ENCODE measurements at places on chromosomes 2 and 18.

- DNase-seq, result no peak
Observed at GRCh38 chr2:96819128-96819875, 3.2 kb downstream of the CNNM3 start.

- DNase-seq, result no peak
Observed at GRCh38 chr2:191601060-191601459, 76.9 kb upstream of the NABP1 start.

DNA sequence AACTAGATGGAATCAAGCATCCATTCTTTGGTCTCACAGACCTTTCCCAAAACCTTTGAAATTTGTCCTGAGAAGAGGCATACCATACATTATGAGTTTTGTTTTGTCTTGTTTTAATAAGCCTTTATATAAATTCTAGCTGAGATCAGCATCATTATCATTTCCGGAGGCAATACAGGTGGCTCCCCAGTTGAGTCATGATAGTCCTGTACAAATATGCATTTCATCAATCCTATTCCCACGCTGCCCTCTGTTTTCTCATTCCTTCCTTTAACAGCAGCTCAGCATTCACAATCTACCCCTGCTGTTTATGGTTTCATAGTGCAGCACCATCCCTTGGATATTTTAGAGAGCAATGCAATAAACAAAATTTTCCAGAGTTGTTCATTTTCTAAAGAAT lies 216.7 kb downstream of the TXNL1 start:
- no peak for DNase-seq

DNA sequence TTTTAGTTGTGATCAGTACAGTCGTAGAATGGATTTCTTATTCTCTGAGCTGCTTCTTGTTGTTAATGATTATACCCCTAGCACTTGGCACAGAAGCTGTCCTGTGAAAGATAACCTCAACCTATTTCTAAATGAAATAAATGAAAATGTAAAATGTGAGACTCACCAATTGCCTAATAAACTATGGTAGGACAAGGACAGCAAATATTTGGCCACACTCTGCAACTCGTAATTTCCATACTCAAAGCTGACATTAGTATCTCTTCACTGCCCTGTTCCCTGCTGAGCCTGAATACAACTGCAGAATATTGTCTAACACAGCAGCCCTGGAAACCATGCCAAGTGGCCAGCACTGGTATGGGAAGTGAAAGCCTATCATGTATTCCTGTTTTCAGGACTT lies 34.5 kb downstream of the TMEM182 start:
- DNase-seq, result no peak

DNA sequence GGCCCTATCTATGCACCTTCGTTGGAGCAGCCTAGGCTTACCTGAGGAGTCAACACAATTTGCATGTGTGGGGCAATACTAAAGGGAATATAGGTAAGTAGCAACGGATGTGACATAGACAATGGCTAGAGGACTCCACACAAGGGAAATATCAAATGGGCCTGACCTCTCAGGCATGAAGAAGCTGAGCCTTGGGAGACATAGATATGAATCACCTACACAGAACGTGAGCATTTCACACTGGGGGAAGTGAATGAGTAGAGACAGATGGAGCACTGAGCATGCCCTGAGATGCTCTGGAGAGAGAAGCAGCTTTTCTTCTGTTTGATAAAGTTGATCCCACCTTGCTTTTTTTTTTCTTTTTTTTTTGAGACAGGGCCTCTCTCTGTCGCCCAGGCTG lies 97.9 kb downstream of the ATL2 start:
- DNase-seq, result no peak

DNA sequence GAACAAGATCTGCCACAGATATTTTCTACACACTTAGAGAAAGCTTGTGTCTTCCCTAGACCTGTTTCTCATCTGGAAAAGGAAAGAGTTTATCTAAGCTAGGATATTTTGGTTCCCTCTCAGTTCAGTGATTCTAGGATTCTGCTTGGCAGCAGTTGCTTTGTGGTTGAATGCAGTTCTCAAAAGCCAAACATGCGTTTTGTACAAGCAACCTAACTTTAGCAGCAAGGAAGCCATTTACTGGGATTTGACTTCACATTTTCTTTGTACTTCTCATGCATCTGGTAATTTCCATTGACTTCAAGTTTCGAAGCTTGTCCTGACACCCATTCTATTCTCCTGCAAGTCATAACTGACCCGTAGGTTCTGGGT lies 33.3 kb downstream of the VSNL1 start:
- DNase-seq, result no peak

DNA sequence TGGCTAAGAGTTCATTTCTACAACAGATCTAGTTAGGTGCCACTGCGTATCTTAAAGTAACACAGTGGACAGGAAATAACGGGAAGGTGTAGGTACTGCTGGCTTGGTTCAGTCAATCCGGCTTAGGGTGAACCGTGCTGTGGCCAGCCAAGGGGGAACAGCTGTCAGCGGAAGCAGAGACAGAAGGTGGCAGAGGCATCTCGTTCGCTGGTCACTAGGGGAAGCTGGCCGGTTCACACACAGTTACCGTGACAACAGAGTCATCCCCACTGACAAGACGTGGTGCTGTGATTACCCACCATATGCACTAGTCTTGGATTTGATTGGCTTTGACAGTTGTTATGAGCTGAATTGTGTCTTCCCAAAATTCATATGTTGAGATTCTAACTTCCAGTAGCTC lies 58.8 kb upstream of the HDAC4 start:
- DNase-seq, result no peak

DNA sequence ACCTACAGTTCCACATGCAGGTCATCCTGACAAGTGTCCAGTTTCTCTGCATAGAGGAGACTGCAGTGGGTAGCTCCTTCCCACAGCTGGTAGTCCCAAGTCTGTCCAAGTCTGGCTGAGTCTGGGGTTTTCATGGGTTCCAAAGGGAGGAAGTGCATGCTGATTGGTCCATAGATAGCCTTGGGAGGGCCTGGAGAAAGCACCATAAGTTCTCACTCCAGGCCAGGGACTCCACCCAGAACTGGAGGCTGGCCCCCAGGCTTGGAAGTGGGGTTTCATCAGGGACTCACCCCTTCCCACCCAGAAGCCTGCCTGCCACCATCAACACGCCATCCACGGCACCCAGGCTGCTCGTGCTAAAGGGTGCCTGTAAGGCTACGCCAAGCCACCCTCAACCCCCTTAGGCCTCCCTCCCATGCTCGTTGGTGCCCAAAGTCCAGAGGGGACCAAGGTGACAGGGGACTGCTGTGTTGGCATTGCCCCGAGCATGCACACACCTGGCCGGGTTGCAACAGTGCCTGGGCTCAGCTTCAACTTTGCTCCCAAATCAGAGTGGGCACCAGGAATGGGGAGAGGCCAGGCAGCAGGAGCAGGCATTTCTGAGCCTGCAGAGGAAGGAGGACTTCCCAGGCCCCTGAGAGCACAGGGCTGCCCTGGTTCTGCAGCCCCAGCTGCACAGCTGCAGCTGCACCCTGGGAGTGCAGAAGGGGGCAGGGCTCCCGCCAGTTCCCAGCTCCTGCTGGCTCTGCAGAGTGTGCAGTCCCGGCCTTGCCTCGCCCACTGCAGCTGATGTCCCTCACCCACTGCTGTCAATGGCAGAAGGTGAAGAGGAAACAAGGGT lies 116.5 kb upstream of the MAP2 start:
- DNase-seq, result no peak

GRCh38 chr18:32724071-32724749 lies 48.6 kb downstream of the KLHL14 start:
- DNase-seq, result no peak

GRCh38 chr18:61628085-61628484 lies 264.7 kb downstream of the RNF152 start:
- DNase-seq, result no peak

DNA sequence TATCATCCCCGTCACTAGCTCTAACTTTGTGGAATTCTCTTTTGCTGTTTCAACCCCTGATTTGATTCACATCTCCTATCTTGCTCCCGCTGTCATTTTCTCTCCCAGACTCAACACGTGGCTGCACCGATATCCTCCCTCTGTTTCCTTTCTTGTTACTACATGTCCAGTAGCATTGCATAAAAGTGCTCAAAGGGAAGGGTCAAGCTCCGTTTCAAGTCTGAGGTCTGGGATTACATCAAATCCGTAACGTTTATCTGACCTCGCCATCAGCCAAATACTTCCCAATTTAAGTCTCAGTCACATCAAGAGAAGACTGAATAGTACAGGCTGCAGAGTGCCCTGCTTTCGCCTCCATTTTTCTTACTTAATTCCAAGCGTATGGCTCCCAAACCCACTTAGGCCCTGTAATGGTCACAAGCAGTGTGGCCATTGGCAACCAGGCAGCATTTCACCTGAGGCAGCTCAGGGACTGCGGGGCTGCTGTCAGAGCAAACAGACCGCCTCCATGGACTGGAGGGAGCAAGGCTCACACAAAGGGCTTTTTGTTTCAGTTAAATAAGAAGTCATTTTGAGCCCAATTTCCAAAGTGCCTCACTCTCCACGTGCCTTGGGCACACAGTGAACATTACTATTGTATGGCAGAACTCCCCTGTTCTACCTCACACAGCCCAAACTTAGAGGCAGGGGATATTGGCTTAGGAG lies 217.8 kb downstream of the BCL11A start:
- DNase-seq, result no peak

GRCh38 chr2:1767939-1768691 lies 23.8 kb upstream of the PXDN start:
- no peak for DNase-seq

- DNase-seq, result no peak
Observed at GRCh38 chr2:145599756-145600155, 1079.8 kb upstream of the ZEB2 start.

DNA sequence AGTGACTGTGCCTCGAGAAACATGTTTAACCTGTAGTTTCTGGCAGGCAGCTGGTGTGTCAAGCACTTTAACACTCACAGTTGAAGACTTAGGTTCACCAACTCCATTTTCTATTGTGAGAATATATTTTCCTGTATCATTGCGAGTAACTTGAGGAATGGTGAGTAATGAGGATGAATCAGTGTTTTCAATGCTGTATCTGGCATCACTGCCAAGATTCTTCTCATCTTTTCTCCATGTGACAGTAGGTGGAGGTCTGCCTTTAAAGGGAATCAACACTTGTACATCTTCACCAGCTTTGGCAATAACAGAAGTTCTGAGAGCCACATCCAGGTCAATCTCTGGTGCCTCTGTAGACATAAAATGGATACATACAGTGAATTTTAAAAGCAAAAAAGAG lies 72.8 kb downstream of the PLEKHA3 start:
- DNase-seq, result no peak

GRCh38 chr2:170764880-170765261 lies 5.3 kb upstream of the ERICH2 start:
- no peak for DNase-seq

DNA sequence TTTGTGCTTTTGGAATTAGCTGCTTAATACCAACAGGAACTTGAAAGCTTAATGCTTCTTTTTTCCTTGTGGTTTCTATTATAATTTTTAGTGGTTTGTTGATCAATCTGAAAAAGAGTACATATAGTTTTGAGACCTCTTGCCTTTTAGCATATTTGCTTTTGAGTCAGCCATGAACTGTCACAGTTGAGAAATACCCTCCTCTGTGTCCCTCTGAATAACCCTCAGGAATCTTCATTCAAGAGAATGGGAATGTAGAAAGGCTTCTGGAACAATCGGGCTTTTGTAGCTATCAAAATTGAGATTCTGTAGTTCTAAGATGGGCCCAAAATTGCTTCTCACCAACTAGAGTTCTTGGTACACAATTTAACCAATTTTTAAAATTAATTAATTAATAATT lies 451.1 kb upstream of the TRIB2 start:
- no peak for DNase-seq
